ENCODE measurements at places on chromosomes 4 and X. TPM values are rescaled to one million over a fixed set of nuclear protein-coding genes. Genes with fewer than 3 reads are reported as not detected.

DNA sequence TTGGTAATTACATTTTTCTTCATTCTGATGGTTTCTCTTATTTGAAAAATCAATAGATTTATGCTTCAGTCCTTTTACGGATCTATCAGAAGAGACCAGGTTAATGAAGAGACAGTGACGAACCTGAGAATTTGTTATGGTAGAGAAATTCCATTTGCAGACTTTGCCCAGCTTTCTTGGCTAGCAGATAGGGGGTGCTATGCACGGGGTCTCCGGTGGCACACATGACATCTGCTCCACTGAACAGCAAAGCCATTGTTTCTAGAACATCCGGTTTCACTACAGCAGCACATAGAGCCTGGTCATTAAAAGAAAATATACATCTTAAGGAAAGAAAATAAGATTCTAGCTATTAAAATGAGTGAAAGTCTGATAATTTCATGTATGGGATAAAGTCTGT, 85.1 kb downstream of the ARAP2 start:
- no peak overlapping the region for H3K4me3 ChIP-seq
- H3K36me3 ChIP-seq = peaks cover 17% of the 10 kb centered on the region
- no peaks in the 10 kb centered on the region for H3K4me1 ChIP-seq
- H3K27me3 ChIP-seq = no peaks in the 10 kb centered on the region

- no peaks in the 10 kb centered on the region for H3K36me3 ChIP-seq
- no peak overlapping the region for H3K4me3 ChIP-seq
- no peak overlapping the region for H3K27ac ChIP-seq
Measured at GRCh38 chr4:83556006-83556707, 20.2 kb downstream of the GPAT3 start.

DNA sequence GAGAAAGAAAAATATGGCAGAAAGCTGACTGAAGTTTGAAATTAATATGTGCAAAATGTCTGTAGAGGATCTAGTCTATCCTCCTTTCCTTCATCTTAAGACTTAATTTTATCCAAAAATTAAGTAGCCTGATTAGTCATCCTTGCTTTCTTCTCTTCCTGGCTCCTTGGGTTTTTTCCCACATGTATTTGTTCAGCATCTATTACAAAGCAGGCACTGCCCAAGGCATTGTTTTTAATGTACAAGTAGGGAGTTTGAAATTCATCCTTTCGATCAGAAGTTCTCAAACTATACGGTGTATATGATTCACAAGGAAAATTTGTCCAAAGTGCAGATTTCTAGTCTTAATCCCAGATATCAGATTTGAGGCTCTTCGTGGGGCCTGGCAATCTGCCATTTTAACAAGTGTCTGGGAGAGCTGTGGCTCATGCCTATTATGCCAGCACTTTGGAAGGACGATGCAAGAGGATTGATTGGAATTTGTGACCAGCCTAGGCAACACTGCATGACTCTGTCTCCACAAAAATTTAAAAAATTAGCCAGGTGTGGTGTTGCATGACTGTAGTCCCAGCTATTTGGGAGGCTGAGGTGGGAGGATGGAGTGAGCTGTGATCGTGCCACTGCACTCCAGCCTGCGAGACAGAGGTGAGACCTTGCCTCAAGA, 19.4 kb upstream of the YTHDC1 start:
- peaks cover 24% of the 10 kb centered on the region for H3K4me1 ChIP-seq
- H3K27me3 ChIP-seq = no peaks in the 10 kb centered on the region
- peak overlapping the region; percentile 16 for H3K4me3 ChIP-seq
- no peaks in the 10 kb centered on the region for H3K36me3 ChIP-seq
- H3K27ac ChIP-seq = peak overlapping the region; percentile 87
- no peak for DNase-seq

- peak overlapping the region; percentile 97 for H3K27ac ChIP-seq
- H3K4me1 ChIP-seq = peaks cover 42% of the 10 kb centered on the region
Measured at GRCh38 chr4:95549246-95550114, 707 bp upstream of the UNC5C start.

LCORL gene
- 20.9 TPM for total RNA-seq

Data from mesothelial cell of epicardium (in vitro differentiated cells).